Stimulated activated effector memory CD8-positive, alpha-beta T cell treated with anti-CD3 and anti-CD28 coated beads, Interleukin-12 subunit alpha, Interleukin-12 subunit beta, amount 100 ng/mL, for 72 hours (primary cell): ENCODE measurements at places on chromosomes 4 and X.

GRCh38 chr4:109191216-109191615 is 111.2 kb downstream of the COL25A1 start:
- DNase-seq, result no peak

DNA sequence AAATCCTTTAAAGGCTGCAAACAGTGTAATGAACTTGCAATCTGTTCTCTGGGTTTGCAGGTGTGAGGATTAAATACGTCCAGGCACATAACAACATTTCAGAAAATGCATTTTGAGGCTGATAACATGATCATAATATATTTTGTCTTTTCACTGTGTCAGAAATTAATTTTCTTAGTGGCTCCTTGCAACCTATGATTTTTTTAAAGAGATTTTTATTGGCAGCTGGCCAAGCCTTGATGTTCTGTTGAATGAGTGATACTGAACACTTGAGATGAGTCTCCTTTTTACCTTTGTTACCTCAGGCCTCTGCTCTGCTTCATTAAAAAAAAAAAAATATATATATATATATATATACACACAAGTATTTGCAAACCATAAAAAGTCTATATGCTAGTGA is 68.2 kb upstream of the TENM3 start:
- no peak for DNase-seq

GRCh38 chr4:147078875-147079658 is 133.4 kb upstream of the TTC29 start:
- DNase-seq, result no peak

DNA sequence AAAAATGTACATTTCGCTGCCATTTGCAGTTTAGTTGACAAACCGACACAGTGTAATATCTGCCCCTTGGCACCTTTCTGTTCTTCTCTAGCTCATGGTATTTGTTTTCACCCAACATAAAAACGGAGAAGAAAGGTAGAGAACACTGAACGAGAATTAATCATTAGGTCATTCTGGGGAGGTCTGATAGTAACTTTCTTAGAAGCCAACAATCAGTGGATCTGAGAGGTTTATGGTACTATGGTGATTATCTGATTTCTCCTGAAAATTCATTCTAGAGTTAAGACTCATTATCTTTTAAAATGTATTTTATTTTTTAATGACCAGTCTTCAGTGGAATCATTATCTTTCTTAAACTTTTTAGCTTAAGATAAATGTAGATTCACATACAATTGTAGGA is 8.5 kb downstream of the RAPGEF2 start:
- no peak for DNase-seq

DNA sequence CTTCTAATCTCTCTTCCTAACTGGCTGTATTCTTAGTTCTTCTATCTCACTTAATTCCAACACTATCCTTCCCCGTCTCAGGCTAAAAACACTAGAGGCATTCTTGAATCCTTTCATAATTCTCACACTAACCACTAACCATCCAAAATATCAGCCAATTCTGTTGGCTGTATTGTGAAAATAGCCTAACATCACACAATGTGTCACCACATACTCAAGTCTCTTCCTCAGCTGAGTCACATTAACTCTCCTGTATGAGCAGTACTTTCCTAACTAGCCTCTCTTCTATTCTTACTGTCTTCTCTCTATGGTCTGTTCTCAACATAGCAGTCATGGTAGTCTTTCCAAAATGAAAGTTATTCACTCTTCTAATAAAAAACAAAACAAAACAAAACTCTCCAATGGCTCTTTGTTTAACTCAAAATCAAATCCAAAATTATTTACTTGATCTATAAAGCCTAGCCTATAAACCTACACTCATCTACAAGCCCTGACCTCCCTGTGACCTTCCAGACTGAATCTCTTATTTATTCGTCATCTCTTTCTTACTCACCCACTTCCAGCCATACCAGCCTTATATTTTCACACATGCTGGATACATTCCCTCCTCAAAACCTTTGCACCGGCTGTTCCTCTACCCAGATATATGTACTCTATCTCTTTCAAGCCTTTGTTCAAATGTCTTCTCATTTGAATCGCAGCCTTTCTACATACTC is 445.9 kb downstream of the TLL1 start:
- no peak for DNase-seq

- no peak for DNase-seq
Observed at GRCh38 chr4:86569103-86569870, 24.8 kb upstream of the PTPN13 start.

DNA sequence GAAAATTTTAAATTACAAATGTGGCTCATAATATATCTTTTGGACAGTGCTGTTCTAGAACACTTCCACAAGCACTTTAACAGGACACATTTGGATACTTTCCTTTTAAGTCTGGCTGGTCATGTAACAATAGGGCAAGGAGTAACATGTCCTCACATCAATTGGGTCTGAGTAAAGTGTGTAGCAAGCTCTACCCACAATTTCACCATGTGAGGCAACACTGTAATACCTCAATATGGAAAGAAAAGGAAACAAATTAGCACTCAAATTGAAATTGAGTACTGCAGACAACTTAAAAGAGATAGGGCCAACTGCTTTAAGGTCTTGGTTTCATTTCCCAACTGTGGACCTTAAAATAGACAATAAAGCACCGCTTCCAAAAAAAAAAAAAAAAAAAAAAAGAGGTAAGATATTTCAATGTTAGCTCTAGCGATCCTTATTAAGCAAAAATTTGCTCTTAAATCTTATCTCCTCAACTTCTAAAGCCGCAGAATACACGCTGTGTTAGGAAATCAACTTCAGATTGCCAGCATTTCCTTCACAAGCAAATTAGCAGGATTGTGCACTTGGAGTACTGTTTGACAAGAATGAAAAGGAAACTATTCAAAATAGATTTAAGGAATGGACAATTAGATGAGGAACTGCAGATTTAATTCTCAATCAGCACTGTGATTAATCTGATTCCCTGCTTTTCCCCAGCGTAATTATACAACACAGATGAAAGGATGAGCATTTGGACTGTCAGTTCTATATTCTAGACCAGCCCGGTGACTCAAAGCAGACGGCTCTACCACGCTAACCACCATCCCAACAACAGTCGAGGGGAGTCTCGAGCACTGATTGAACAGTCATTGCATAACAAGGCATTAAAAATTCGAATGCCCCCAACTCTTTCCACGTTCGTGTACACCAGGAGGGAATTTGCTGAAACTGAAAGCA is 1.6 kb downstream of the CASK start:
- DNase-seq, result peak; percentile 61

GRCh38 chr4:150960818-150961217 is 54.3 kb downstream of the LRBA start:
- DNase-seq, result peak; percentile 35

DNA sequence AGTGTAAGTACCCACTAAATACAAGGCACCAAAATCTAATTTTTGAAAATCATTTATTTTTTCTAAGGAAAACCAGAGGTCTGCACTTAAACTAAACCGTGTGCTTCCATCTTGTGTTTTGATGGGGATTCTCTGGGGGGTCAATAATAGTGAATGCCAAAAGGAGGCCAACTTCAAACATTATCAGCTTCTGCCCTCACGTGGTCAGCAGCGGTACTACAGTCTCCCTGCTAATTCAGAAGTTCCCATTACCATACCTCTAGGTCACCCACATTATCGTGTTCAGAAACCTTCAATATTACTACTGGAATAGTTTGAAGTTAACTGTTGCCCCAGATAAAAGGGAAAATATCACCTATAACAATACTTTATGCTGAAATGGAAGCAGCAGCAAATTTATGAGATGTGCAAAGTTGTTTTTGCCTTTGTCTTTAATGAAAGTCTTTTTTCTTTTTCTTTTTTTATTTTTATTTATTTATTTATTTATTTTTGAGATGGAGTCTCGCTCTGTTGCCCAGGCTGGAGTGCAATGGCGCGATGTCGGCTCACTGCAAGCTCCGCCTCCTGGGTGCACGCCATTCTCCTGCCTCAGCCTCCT is 17.3 kb downstream of the CTPS2 start:
- peak; percentile 63 for DNase-seq

DNA sequence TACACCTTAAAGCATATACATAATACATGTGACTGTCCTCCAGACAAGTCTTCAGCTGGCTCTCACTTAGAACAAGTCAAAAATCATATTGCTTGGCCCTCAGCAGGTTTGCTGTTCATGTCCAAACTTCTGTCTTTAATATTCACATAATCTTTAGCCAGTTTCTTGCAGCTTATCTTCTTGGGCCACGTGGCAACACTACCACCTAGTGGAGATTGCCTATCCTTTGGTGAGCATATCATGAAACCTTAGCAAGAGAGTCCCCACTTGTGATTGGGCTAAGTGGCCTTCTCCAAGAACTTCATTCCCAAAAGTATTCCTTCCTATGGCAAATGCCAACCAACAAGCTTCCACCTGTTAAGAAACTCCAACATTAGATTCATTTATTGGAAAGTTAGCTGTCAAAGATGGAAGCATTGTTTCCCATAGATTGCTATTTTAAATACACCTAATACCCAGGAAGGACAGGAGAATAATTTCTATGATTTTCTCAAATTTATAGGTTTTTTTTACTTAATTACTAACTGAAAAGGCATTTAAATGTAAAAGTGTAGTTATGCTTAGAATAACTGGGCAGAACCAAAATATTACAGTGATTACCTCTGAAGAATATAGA is 231.9 kb upstream of the INTU start:
- no peak for DNase-seq

GRCh38 chrX:72635930-72636329 is 63.3 kb upstream of the HDAC8 start:
- no peak for DNase-seq

DNA sequence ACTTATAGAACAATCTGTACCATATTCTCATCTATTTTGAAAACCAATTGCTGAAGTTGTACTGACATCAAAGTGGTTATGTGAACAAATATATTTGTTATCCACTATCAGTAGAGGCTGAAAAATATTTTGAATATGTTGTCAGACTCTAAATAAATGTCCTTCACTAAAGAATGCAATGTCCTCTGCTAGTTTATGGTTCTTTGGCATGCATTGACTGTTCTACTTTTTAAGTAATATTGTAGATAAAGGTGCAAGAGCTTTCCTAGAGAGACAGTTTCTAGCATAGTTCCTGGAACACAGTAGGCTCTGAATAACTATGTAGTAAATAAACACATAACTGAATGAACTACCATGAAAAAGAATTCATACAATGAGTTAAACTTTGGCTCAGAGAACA is 18.2 kb upstream of the COX7B2 start:
- no peak for DNase-seq

GRCh38 chrX:77433001-77433400 is 14.2 kb upstream of the FGF16 start:
- no peak for DNase-seq

- DNase-seq, result no peak
Observed at GRCh38 chr4:80425124-80426100, 89.9 kb downstream of the CFAP299 start.

- no peak for DNase-seq
Observed at GRCh38 chr4:11152684-11153083, 276.0 kb downstream of the HS3ST1 start.

DNA sequence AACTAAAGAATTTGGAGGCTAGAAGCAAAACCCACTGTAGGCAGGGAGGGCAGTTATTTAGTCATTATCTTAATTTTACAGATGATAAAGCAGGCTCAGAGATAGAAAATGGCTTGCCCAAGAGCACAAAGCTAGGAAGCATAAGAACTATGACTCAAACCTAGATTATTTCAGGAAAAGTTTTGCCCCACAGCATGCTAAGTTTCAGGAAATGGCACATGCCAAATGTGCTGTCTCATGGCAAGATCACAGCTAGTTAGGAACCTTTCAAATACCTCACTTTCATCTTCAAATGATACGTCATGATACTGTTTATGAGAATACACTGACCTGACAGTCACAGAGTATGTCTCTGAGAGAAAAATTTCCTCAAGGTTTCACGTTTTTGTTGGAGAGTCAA is 78.5 kb upstream of the SPANXC start:
- DNase-seq, result no peak
